ENCODE measurements at places on chromosomes 1 and 21.

DNA sequence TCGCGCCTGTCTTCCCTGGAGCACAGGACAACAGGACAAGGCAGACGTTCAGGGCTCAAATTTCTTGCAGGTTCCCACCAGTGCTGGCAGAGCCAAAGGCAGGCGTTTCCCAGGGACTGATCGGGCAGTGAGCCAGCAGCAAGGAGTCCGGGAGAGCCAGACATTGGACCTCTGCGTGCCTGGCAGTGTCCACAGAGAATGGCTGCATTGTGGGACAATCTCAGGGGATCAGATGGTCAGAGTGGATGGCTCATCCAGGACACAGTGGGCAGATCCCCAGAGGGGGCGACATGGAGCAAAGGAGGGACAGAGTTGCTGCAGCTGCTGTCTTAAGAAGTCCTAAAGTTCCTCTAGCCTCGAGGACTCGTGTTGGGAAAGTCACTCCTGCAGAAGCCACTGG, 4.6 kb downstream of the TMEM63A start:
- no peak for DNase-seq

DNA sequence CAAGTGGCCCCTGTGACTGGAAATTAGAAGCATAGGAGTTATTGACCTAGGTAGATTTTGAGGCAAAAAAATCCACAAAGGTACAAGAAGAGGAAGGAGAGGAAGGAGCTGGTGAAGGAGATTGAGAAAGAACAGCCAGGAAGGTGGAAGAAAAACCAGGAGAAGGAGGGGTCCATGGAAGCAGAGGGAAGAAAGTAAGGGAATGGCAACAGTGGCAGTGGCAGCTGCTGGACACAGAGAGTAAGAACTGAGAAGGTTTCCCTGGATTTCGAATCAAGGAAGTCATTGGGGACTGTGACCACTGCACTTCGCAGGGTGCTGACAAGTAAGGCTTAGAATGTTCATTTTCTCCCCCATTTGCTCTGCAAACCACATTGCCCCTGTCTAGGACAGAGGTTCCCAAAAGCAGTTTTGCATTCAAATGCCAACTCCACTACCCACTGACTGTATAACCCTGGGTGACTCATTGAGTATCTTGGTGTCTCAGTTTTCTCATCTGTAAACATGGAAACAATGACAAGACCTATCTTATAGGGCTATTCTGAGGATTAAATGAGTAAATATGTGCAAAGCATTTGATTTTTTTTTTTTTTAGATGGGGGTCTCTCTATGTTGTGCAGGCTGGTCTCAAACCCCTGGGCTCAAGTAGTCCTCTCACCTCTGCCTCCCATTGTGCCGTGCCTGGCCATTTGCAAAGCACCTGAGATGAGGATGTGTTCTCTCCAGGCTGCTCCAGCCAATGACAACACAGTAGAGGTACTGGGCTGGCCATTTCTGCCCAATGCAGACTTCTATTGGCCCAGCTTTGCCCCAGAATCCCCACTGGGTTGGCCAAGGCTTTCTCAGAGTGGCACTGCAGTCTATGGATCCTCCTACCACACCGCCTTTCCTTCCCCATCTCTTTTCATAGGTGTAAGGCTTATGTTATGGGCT, 9.3 kb upstream of the CAPN2 start:
- no peak for DNase-seq

GRCh38 chr1:17877896-17878295, 122.8 kb downstream of the ACTL8 start:
- no peak for DNase-seq

DNA sequence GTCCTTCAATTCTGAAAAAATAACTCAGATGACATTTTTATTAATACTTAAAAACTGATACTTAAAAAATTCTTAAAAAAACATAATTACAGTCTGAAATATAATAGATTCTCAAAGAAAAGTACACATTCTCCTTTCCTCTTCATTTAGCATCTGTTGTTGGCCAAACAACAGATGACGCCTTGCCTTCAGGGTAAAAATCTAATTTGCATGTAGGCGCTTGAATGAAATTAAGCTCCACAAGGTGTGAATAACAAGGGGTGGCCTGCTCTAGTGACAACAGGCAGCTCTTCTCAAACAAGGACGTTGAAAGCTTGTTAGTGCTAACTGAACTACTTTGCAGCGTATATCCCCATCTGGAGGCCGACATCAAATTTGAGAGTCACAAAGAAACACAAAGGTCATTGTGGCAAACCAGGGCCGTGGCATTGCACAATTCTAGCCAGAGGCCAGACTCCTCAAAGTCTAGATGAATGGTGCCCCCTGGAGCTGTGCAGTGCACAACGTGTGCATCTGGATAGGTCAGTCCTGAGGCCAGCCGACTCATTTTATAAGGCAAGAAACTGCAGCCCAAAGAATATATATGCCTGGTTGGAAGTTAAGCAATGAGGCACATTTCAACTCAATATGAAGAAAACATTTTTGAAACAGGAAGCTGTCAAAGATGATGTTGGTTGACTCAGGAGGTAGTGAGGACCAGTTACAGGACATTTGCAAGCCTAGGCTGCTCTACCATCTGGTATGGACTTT, 459.2 kb upstream of the RUNX1 start:
- DNase-seq = no peak

GRCh38 chr1:63411066-63411465, 43.6 kb downstream of the ALG6 start:
- no peak for DNase-seq

GRCh38 chr1:86345042-86345441, 51.1 kb downstream of the ODF2L start:
- DNase-seq = no peak

DNA sequence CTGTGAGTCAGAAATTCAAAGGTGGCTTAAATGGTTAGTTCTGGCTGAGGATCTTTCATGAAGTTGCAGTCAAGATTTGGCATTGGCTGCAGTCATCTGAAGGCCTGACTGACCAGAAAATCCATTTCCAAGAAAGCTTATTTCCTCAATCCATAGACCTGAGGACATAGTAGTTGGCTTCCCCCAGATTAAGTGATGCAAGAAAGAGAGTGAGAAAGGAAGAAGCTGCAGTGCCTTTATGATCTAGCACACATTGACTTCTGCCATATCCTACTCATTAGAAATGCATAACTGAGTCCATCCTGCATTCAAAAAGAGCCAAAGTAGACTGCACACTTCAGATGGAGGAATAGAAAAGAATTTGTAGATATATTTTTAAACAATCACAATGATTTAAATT, 222.6 kb downstream of the COL24A1 start:
- DNase-seq = no peak

DNA sequence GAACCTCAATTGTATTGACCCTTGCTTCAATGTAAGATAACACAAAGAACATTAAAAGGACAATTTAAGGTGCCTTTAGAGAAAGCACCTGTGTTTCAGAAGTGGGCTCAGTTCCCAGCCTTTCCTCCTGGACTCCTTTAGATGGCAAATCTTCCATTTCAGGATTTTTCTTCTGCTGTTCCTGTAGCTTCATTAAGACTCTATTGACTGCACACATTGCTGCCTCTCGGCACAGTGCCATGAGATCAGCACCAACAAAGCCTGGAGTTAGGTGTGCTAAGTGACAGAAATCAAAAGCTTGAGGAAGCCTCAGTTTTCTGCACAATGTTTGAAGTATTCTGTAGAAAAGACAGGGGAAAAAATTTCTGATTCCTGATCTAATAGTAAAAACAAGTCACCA, 40.6 kb downstream of the NVL start:
- DNase-seq = no peak

DNA sequence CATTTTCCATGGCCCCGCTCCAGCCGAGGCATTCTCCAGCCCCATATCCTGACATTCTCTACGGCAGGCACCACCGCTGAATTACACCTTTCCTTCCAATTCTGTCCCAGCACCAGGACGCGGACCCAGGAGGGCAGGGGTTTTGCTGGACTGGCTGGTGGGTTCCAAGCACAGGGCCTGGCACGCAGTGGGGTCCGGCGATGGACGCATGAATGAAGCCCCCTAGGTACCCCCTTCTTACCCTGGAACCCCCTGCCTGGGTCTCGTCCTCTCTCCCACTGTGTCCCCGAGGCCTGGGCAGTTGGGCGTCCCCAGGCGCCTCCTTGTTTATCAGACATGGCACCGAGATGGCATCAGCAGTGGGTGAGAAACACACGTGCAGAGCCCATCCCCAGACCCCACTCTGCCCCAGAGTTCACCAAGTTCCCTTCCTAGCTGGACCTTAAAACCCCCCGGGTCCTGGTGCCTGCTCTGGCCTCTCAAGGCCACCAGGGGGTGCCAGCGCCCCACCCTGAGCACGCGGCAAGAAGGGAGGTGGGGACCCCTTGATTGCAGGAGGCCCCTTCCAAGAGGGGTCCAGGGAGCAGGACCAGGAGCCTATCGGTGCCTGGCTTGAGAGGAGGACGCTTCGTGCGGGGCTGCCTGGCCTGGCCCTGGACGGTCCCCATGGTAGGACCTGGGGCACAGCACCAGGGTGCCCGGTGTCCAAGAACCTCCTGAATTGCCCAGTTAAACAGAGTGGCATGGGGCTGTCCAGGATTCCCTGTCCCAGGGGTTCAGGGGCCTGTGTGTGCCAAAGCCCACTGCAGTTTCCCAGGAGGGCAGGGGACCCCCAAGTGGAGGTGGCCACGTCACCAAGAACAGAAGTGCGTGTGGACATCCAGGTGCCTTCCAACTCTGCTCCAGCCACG, 46.1 kb downstream of the MEGF6 start:
- peak; percentile 24 for DNase-seq

GRCh38 chr1:21331752-21332478, 41.7 kb upstream of the ECE1 start:
- no peak for DNase-seq
